ENCODE measurements at places on chromosomes 13 and 19.

GRCh38 chr13:43153436-43154090, 130.2 kb downstream of the DNAJC15 start:
- no peak for DNase-seq

DNA sequence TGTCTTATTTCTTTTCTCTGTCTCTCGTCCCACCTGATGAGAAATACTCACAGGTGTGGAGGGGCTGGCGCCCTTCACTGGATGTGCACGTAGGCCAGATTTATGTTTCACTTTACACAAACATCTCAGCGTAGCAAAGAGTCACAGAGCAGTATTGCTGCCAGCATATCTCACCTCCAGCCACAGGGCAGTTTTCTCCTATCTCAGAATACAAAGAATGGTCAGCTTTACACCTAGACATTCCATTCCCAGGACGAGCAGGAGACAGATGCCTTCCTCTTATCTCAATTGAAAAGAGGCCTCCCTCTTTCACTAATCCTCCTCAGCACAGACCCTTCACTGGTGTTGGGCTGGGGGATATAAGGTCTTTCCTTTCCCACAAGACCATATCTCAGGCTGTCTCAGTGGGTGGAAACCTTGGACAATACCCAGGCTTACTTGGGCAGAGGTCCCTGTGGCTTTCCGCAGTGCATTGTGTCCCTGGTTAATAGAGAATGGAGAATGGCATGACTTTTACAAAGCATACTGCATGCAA, 7.2 kb upstream of the ZNF611 start:
- DNase-seq = no peak

DNA sequence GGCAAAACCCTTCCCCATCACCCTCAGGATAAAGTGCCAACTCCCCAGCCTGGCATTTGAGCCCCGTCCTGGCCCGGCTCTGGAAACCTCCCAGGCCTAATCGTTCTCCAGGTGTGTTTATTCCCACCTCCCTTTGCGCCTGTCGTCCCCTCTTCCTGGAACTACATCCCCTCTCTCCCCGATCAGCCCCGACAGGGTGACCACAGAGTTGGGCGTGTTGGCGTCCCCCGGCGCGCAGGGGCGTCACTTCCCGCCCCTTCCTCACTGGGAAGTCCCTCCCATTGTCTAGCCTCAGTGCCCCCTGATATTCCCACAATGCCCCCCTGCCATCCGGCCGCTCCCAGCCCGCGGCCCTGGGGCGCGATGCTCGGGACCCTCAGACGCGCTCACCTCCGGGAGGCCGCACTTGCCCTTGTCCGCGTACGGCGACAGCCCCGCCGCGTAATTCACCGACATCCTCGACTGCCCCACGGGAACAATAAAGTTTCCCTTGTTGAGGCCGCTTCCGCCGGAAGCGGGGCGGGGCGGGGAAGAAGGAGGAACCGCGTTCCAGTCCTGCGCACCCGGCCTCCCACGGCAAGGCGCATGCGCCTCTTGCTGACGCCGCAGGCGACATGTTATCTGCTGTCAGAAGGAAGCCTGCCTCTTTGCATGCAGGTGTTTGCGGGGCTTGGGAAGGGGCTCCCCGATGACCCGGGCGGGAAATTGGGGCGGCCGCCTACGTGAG, at the start of the genes ANKRD24 and SIRT6:
Gene ANKRD24, plus strand, starts transcription at position 606 of the 727 bp plus-strand sequence. CDS start 3,737 bp downstream, outside the sequence.
Gene SIRT6, minus strand, starts transcription at position 480 of the 727 bp plus-strand sequence. Its CDS starts 24 bp downstream, at position 456.
- DNase-seq = peak; percentile 97

DNA sequence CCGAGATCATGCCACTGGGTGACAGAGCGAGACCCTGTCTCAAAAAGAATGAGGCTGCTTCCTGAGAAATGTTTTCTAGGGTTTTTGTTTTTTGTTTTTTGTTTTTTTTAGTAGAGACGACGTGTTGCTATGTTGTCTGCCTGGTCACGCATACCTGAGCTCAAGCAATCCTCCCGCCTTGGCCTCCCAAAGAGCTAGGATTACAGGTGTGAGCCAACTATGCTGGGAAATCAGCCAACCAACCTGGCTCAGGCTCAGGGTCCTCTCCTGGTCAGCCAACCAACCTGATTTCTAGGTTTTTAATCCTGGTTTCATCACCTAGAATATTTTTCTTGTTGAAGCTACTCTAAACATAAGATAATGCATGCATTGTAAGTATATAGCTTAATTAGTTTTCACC, 7.8 kb downstream of the DHX34 start:
- no peak for DNase-seq

GRCh38 chr19:38152461-38153379, 71.3 kb downstream of the DPF1 start:
- DNase-seq = no peak

DNA sequence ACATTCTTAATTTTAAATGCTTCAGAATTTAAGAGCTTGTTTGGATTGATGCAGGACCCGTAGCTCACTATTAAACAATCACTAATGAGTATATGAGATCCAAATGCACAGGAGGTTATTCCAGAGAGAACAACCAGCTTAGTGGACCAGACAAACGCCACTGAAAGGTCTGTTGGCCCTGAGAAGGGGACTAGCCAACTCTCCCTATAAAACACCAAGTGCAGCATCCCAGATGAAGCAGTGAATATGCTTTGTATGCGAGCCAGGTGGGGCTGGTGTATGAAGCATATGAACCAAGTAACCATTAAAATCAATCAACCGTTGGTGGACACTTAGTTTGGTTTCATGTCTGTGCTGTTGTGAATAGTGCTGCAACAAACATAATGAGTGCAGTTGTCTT, 9.8 kb upstream of the LILRB1 start:
- DNase-seq = no peak
